ENCODE measurements at places on chromosomes 5 and 9.

DNA sequence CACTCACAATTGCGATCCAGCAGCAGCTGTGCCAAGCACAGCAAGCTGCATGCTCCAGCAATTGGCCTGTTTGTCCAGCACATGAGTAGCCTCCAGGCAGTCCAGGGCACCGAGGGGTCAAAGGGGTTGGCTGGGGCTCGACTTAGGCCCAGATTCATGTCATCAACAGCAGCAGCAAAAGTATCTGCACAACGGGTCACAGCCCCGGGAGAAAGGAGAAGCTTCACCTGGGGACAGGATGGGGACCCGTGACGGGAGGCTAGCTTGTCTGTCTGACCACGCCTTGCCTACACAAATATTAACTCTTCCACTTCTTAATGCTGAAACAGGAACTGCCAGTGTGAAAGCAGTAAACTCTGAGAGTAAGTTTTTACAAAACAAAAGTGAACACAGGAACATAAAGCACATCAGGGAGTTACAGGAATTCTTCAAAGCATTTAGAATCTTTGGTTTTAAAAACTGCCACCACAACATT, 191.2 kb downstream of the PIK3R1 start:
- no peak for DNase-seq

GRCh38 chr5:33238826-33239695, 201.7 kb upstream of the TARS1 start:
- DNase-seq = no peak

DNA sequence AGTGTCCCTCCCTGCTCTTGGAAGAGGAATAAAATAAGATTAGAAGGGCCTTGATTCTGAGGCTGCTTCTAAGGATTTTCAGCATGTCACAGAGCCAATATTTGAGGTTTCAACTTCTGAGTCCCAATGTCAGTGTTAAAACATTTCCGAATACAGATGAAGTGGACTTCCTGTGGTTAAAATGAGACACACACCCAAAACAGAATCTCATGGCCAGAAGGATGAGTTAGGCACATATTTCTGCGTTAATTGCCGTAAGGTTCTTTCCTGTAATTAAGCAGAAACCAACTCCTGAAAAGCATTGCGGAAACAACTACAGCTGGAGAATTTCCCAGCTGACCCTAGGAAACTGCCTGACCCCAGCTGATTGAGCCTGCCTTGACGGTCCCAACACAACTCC, 10.4 kb upstream of the ZNF354B start:
- no peak for DNase-seq

- no peak for DNase-seq
Measured at GRCh38 chr5:5980538-5980895, 397.8 kb downstream of the MED10 start.

- DNase-seq = no peak
Measured at GRCh38 chr5:149387982-149388381, 8.9 kb upstream of the IL17B start.
